Stimulated activated CD4-positive, alpha-beta T cell treated with anti-CD3 and anti-CD28 coated beads, Interleukin-1b, Interleukin-23, amount 100 ng/mL, for 1 hour (primary cell): ENCODE measurements at places on chromosomes 7 and 10.

GRCh38 chr7:101015626-101016025, 4.3 kb upstream of the MUC17 start:
- no peak for DNase-seq

DNA sequence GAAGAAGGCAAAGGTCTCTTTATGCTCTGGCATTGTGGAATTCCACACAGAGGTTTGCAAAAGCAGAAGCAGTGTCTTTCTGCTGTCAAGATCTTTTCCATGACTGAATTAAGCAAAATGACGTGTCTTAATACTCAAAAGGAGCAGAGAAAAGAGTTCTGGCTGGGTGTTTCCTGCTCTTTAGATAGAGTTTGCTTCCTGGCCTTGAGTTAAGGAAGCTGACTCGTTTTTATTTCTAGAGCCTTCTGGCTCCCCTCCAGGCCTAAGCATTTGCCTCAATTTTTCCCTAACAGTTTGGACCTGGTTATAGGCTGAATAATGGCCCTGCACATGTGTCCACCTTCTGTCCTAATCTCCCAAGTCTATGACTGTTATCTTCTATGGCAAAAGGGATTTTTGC, 21.6 kb downstream of the TAS2R41 start:
- no peak for DNase-seq

DNA sequence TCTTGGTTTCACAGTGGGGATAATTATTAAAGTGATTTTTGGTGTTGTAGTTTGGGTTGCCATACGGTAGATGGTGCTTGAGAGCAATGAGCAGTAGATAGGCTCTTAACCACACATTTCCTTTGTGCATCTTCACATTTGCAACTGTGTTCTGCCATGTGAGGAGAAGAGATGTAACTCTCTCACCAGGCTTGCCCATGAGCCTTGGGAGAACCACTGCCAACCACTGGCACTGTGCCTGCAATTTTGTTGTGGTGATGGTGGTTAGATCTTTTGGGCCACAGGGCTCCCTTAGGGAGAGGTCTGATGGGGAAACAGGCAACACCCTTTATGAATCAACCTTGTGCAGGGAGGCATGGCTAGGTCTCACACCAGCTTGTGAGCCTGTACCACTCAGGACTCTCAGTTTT, 204.3 kb downstream of the CCDC7 start:
- DNase-seq, result no peak

DNA sequence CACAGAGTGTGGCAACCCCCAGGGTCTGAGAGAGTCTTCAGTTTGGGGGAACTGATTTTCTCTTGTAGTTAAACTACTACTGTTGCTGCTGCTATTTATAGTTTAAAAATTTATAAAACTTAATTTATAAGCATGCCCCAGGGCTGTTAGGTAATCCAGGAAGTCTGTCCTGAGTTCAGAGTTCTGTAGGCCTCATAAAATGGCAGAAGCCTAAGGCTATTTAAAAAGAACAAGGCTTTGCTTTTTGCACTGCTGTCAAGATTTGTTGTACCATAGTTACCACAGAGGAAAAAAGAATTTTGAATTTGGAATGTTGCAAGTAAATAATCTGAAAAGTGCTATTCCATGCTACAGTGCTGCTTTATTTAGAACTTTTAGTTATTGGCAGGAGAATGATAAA, 66.1 kb downstream of the AGK start:
- DNase-seq, result no peak

GRCh38 chr7:130996833-130997231, 262.8 kb upstream of the KLF14 start:
- DNase-seq, result no peak

GRCh38 chr10:31942892-31943291, 14.3 kb upstream of the ARHGAP12 start:
- no peak for DNase-seq

- DNase-seq, result no peak
Observed at GRCh38 chr10:88647061-88647615, 17.1 kb upstream of the LIPF start.

DNA sequence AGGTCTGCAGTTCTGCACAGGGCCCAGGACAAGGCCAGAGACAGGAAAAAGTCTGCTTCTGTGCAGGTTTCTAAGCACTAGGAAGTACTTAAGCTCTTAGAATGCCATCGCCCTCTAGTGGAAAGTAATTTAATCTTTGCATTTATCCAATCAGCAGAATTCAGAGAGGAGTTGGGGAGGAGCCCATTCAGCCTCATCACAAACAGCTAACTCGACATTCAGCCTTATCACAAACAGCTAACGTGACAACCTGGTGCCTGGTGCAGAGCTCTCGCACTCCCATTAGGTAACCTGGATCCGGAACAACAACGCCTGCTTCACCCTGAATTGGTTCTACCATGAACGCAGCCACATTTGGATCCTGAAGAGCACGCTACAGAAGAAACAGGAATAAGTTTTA, 15.2 kb downstream of the OAT start:
- no peak for DNase-seq

- DNase-seq, result no peak
Observed at GRCh38 chr7:118648002-118648401, 423.5 kb downstream of the ANKRD7 start.

GRCh38 chr10:21529032-21529910, 3.8 kb upstream of the SKIDA1 start:
- no peak for DNase-seq

DNA sequence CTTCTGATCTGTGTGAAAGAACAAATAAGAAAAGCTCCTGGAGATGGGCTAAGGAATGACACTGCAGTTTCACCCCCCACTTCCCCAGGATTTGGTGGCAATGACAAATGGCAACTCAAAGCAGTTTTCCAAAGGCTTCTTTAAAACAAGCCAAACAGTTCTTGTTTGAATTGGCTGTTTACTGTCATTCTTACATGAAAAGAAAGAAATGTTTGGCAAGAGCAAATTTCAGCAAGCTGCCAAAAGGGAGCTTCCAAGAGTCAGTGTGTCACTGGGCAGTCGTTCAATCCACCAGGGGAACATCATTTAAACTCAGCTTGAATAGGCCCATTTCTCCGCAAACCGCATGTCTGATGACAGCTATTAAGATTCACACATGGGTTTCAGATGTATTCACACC, 119.0 kb upstream of the RHOBTB1 start:
- DNase-seq, result no peak

- no peak for DNase-seq
Observed at GRCh38 chr7:123460616-123461015, 73.8 kb downstream of the IQUB start.

- DNase-seq, result no peak
Observed at GRCh38 chr7:23965296-23965695, 255.3 kb downstream of the STK31 start.

GRCh38 chr10:79628988-79629954, 18.5 kb downstream of the SFTPA1 start:
- DNase-seq, result no peak

DNA sequence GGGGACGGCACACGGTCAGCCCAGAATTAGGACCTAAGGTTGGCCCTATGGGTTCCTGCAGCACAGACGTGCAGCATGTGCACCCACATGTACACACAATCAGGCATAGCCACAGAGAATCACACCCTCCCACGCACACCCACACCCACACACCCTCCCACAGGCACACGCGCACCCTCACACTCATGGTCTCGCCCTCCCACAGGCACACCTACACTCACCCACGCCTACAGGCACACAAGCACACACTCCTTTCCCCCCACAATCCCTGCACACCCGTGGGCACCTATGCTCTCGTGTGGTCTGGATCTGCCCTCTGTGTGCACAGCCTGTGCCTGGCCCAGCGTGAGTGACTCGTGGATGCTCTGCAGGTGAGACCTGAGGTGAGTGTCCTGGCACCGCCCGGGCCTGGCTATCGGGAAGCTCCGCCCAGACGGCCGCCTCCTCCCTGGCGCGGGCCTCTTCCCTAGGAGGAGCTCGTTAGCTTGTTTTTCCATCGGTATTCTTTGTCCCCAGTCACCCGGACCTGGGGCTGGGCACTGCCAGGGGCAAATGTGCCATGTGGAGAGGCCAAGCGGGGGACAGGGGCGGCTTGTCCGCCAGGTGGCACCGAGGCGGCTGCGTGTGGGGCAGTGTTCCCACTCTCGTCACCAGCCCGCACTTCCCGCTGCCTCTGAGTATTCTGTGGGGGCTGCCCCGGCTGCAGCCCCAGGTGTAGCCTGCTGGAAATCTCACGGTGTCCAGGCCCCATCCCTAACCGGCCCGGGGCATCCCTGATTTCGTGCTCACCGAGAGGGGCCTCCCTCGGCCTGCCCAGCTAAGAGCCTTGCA, 110.2 kb upstream of the FAM20C start:
- DNase-seq, result no peak

DNA sequence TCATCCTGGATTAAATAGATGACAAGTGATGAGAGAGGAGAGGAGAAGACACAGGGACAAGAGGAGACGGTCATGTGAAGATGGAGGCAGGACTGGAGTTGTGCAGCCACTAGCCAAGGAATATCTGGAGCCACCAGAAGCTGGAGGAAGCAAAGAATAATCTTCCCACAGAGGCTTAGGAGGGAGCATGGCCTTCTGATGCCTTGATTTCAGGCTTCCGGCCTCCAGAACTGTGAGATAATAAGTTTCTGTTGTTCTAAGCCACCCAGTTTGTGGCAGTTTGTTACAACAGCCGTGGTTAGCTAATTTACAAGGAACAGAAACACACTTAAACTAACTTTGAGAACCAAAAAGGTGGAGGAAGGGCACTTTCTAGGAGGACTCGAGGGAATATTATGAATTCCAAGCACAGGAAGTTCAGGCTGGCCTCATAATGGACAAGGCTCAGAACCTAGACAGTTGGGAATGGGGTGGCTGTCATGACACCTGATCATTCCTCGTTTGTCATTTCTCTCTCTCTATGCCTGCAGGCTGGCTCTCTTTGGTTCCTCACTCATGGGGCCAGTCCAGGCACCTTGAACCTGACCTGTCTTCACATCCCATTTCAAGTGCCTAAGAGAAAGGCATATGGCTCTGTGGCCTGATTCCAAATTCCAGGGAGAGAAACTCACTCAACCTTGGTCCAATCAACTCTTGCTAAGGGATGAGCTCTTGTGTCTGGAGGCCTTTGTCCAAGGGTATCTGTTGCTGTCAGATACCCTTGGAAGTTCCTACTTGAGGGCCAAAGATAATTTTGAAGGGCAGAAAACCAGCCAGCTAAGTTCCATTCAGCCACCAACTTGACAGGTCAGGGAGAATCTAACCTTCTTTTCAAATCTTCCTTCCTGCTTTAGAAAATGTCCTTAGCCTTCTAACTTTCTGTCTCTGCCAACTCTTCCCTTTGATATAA, 33.5 kb upstream of the PDZD8 start:
- DNase-seq, result no peak

DNA sequence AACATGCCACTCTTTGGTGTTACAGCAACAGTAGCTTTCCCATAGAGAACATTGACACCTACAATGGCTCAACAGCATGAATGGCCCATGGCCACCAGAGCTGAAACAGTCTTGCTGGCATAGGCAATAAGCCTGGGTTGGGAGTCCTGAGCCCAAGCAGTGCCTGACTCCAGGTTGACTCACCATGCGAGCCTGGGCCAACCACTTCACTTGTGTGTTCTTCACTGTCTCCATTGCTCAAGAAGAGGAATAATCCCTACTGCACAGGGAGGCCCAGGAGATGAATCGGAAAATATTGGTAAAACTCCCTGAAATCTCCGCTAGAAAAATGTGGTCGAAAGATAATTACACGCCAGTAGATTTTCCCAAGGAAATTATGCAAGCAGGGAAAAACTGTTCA, 89.2 kb upstream of the INHBA start:
- no peak for DNase-seq

DNA sequence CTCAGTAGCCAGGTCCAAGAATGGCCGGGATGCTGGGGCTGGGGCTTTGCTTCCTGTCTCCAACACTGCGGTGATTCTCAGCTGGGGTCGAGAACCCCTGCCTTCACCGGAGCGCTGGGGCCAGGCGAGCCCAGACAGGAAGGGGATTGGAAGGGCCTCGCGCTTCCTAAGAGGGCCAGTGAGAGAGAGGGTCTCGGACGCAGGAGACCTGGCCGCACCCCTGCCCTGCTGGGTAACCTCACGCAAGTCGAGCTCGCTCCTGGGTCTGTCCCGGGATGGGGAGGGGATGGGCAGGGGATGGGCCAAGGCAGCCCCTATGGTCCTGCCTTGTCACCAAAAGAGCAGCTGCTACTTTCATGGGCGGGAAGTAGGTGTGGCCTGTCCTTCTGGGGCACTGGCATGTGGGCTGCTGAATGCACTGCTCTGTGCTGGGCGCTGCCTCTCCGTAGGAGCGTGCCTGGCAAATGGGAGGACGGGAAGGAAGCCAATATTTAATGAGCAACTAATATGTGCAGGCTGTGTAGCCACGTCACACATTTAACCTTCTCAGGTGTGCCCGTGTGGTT, 20.0 kb downstream of the KCNK18 start:
- DNase-seq, result no peak

DNA sequence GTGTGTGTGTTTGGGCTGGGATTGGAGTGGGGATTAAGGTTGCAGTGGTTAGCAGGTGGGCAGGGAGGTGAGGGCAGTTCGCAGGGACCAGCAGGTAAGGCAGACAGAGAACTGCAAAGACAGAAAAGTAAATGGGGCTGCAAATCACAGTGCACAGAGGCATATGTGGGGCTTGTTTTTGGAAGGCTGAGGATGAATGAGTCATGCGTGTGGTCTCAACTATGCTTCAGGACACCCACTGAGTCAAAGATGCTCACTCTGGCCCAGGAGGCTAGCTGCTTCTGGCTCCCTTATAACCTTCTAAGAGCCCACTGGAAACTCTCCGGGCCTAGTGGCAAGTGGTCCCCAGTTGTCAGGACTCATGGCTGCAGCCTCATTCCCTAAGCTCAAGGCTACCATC, 118.2 kb downstream of the ZNF248 start:
- no peak for DNase-seq

GRCh38 chr10:93475227-93475626, 6.9 kb downstream of the MYOF start:
- no peak for DNase-seq

DNA sequence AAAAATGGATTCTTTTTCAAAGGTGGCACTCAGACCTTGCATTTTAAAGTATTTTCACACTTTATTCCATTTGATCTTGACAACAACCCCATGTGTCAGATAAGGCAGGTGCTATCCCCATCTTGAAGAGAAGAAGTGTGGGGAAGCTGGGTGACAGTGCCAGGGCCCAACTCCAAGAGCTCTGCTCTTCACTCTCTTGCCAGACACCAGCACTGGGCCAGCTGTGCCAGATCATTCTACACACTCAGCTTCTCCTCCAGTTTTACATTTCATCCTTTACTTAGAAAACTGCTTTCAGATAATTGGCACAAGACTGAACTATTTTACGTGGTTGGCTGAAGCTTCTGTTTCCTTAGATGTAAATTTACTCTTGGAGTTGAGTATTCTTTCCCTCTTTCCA, 64.4 kb downstream of the ENO4 start:
- no peak for DNase-seq

GRCh38 chr10:9091530-9092093, 1037.1 kb downstream of the GATA3 start:
- no peak for DNase-seq
